ENCODE measurements at places on chromosomes 2 and 18.
A peak's percentile ranks its signal among the peaks of the same experiment; 100 is the strongest.

DNA sequence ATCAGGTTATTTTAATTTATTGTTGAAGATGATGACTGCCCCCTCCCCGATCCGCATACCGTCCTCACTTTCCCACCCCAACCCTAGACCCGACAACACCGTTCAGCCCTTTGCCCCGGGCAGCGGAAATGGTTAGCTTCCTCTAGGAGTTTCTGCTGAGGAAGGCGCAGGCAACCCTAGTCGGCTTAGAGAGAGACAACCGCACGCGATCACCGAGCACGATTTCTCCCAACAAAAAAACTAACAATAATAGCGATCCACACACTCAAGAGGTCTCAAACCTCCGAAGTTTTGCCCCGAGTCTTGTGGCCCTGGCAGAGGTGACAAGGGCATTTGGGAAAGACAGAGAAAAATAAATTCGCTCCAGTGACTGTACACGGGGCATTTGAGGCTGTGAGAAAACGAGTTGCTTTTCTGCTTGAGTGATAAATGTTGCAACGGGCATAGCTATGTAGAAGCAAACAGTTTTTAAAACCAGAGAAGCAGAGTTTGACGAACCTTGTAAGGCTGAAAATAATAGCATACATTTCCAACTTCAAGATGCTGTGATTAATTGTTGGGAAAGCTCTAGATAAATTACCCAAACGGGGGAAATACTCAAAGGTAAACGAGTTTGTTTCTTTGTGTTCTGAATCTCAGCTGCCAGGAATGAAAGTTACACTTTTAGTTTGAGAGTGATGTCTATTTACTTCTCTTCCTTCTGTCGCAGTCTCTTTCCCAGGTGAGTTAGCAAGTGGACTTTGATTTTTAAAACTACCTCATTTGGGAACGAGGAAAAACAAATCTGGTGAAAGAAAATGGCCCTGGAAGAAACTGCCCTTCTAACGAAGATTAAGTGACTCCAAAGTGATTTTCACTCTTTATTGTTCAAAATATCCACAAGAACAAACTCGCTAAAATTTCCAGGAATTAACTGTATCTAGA lies 11.0 kb upstream of the SIX3 start:
- peak; percentile 21 for DNase-seq

DNA sequence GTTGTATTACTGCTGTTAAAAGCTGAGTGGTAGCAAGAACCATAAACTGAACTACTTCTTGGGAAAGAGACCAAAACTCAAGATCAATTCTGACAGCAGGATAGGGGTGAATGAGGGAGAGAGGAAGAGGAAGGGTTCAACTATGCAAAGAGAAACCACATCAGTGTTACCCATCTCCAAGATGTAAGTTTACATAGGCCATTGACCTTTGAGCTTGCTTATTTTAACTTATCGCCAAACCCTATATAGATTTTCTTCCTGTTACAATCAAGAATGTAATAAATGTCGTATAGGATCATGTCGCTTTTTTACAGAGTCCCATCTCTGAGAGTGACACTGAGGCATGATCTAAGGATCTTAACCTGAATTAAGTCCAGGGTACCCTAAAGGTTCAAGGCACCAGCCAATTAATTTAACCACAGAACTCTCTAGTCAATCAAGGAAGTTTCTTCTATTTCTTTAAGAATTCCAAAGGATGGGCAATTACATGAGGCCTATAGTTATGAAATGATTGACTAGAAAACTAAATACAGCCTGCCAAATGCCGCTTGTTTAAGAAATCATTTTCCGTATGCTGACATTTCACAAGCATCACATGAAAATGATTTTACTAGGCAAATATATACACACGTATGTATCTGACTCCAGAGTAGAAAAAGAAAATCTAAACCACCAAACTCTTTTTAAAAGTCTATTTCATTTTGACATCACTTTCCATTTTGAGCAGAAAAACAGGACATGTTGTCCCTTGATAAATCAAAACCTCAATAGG lies 11.8 kb downstream of the RND3 start:
- DNase-seq, result peak; percentile 21

GRCh38 chr2:18282026-18282425 lies 278.4 kb downstream of the RDH14 start:
- DNase-seq, result no peak

DNA sequence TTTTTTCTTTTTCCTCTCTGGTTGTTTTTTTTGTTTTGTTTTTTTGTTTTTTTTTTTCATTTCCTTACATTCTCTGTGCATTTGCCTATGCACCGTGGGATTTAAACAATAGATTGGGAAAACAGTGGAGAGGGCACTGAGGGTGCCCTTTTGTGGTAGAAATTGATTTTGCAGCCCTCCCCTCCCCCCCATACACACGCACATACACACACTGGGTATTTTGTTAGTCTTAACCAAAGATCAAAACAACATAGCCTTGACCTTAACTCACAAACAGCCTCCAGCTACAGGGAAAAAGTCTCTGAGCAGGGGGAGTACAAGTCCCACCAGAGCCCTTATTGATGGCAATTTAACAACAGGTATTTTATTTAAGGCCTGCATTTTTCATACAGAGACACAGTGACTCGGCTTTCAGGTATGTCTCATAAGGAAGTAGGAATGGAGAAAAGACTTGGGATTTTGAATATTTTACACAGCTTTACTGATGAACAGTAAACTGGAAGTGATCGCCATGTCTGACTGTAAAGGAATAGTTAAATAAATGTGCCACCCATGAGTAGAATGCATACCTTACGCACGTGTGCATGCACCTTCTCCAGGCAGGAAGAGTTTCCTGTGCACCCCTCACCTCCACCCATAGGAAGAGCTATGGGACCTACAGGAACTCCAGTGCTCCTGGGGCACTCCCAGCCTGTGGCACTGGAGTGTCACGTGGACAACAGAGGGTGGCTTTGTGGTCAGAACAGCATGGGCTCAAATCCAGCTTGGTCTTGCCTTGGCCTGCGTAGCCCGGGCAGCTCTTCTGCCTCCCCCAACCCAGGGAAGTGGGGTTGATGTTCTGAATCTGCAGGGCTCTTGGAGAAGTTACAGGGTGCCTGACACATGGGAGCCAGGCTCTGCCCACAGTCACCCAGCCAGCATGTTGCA lies 266.4 kb downstream of the ANAPC1 start:
- DNase-seq, result peak; percentile 63

DNA sequence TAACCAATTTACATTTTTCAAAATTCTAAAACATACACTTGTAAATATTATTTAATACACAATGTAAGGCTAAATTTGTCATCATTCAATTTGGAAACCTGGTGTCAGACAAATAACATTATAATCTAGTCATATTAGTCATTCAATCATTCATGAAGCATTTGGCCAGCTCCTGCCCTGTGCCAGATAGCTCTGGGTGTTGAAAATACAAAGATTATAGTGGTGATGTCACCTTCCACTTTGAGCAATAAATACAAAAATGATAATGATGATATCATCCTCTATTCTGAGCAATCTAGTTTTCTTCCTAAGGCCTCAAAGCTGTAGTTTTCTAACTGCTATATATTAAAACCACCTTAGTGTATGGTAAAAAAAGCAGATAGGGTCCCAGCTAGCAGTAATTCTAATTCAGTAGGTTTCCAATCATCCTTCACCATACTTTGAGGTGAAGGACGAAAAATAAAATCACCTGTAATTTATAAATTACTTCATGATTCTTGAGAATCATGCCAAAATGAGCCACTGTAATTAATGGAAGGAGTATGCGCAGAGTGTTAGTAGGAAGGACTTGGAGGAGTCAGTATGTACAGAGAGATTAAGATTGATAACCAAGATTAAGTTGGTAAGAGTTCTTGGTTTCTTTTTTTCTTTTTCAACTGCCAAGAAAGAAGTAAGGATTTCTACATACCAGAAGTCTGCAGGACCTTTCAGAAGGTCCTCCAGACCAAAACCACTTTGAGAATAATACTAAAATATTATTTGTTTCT lies 23.2 kb downstream of the MEMO1 start:
- DNase-seq, result peak; percentile 71

DNA sequence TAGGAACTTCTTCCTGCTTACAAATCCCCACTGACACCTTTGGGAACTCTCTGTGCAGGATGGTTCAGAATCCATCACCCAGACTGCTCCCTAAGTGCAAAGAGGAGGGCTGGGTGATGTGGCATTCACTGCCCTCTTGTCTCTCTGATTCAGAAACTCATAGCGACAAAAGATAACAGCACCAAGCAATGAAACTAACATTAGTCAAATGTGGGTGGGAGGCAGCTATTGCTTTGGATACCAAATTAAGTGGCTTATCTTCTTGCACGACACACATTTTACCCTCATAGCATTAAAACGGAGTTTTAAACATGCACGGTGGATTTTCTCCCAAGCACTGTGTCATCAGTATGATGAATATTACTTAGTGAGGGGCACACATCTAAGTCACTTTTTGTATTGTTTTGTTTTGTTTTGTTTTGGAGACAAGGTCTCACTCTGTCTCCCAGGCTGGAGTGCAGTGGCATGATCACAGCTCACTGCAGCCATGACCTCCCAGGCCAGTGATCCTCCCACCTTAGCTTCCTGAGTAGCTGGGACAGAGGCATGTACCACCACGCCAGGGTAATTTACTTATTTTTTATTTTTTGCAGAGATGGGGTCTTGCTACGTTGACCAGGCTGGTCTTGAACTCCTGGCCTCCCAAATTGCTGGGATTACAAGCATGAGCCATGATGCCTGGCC lies 40.9 kb upstream of the NEB start:
- DNase-seq, result peak; percentile 30

GRCh38 chr18:58341916-58342315 lies 287.0 kb downstream of the ALPK2 start:
- no peak for DNase-seq

- peak; percentile 79 for DNase-seq
Observed at GRCh38 chr18:24271381-24272228, 126.0 kb downstream of the OSBPL1A start.

DNA sequence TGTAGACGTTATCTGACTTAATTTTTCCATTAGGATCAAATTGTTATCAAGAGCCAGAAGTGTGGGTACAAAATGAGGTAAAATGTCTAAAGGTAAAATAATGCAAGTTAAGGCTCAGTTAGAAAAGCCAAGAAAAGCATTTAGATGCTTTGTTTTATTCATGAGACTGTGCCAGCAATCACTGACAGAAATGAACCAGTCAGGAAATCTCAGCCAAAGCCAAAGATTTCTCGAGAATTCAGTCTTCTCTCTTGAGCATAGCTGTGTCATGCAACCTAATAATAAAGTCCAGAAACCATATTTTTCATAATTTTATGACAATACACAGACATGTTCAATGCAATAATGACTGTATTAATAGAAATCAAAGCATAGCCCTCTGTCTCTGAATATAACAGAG lies 43.5 kb upstream of the ZNF397 start:
- DNase-seq, result no peak

- no peak for DNase-seq
Observed at GRCh38 chr2:119856469-119856901, 96.8 kb downstream of the PTPN4 start.

- DNase-seq, result no peak
Observed at GRCh38 chr2:238235856-238236255, 4.0 kb downstream of the HES6 start.

DNA sequence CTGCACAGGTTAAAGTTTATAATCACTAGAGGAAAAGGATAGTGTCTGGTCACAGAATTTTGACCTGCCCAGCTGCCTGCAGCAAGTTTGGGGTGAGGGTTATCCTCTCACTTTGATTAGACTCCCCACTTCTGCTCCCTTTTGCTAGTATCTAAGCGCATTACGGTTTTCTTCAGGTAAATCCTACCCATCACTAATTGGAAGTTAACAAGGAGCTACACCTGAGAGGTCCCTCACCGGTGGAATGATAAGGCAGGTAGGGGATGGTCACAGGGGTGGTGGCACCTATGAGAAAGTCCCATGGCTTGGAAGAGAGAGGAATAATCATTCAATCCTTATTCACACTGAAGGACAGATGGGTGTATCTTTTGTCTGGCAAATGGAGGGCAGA lies 7.6 kb downstream of the BCL2 start:
- no peak for DNase-seq

GRCh38 chr2:240918258-240919091 lies 12.3 kb downstream of the CROCC2 start:
- no peak for DNase-seq

GRCh38 chr2:238255636-238256035 lies 15.8 kb upstream of the HES6 start:
- DNase-seq, result no peak

GRCh38 chr2:13560322-13560721 lies 843.6 kb downstream of the TRIB2 start:
- no peak for DNase-seq

GRCh38 chr2:43423941-43424261 lies 171.9 kb downstream of the THADA start:
- DNase-seq, result no peak

GRCh38 chr2:12455661-12456060 lies 261.1 kb upstream of the TRIB2 start:
- DNase-seq, result no peak

DNA sequence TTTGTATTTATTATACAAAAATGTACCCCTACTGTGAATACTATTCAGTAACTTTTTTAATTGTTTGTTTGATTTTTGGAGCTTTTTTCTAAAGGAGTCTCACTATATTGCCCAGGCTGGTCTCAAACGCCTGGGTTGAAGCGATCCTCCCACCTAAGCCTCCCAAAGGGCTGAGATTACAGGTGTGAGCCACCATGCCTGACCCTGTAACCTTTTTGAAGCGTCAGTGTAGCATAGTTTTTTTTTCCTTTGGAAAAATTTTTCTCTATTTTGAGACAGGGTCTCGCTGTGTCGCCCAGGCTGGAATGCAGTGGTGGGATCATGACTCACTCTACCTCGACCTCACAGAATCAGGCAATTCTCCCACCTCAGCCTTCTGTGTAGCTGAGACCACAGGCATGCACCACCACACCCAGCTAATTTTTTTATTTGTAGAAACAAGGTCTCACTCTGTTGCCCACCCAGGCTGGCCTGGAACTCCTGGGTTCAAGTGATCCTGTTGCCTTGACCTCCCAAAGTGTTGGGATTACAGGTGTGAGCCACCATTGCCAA lies 2.0 kb downstream of the GMCL1 start:
- peak; percentile 5 for DNase-seq

DNA sequence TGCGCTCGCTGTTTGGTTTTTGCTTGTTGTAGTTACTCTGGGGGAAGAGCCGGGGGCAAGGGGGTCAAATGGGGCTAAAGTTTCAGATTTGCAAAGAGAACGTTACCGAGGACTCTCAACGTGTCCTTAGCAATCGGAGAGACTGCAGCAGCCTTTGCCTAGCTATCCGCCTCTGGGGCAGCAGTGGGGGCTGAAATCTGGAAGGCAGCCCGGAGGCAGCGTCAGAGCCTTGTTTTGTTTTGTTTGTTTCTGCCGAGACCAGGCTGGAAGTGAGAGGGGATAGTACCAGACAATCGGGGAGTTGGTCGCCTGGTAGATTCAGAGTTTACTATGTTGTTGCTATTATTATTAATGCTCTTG lies 1.2 kb downstream of the CDH20 start:
- no peak for DNase-seq

DNA sequence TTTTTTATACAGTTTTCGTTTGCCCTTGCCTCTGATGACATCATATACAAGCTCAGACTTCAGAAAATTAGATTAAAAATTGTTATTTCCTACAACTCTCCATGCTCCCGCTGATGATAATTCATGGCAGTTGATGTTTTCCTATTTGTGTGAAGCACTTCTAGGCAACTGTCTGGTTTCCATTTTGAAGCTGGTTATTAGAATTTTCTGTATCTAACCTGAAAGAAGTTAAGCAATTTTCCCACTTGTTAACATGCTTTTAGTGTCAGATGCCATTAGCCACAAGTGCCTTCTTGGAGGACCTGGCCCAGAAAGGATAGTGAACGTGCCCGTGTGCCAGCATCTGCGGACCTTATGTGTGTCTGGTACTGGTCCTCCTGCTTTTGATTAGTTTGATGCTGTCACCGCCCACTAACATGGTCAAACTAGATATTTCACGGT lies 347.6 kb upstream of the RAB12 start:
- DNase-seq, result no peak

Measured in EH (cell line).